ENCODE measurements at places on chromosomes 13 and 19.

DNA sequence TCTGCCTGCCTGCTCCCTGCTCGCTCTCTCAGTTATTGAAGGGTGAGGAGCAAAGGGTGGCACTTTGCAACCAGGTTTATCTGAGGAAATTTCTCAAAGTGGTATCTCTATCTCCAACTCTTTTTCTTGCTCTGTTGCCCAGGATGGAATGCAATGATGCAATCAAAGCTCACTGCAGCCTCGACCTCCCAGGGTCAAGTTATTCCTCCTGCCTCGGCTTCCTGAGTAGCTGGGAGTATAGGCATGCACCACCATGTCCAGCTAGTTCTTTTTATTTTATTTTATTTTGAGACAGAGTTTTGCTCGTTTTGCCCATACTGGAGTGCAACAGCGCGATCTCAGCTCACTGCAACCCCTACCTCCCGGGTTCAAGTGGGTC lies 4.9 kb downstream of the ACTMAP start:
- no peak for DNase-seq

- DNase-seq = no peak
These were observed 2.1 kb upstream of the PTBP1 start for GRCh38 chr19:795073-795611.

- no peak for DNase-seq
These were observed 29.4 kb downstream of the CCNE1 start for GRCh38 chr19:29841209-29841558.

DNA sequence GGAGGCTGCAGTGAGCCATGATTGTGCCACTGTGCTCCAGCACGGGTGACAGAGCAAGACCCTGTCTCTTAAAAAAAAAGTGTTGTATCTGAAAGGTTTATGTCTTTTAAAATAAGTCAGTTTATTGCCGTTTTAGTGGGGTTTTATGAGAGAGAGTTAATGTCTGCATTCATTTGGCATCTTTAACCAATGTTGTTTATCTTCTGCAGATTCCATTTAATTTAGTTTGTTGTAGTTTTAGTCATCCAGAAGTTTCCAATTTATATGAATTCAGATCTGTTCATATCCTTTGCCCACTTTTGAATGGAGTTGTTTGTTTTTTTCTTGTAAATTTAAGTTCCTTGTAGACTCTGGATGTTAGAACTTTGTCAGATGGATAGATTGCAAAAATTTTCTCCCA lies 36.7 kb upstream of the LPAR6 start:
- DNase-seq = no peak

- no peak for DNase-seq
These were observed 79.4 kb downstream of the MBNL2 start for GRCh38 chr13:97301382-97302095.

DNA sequence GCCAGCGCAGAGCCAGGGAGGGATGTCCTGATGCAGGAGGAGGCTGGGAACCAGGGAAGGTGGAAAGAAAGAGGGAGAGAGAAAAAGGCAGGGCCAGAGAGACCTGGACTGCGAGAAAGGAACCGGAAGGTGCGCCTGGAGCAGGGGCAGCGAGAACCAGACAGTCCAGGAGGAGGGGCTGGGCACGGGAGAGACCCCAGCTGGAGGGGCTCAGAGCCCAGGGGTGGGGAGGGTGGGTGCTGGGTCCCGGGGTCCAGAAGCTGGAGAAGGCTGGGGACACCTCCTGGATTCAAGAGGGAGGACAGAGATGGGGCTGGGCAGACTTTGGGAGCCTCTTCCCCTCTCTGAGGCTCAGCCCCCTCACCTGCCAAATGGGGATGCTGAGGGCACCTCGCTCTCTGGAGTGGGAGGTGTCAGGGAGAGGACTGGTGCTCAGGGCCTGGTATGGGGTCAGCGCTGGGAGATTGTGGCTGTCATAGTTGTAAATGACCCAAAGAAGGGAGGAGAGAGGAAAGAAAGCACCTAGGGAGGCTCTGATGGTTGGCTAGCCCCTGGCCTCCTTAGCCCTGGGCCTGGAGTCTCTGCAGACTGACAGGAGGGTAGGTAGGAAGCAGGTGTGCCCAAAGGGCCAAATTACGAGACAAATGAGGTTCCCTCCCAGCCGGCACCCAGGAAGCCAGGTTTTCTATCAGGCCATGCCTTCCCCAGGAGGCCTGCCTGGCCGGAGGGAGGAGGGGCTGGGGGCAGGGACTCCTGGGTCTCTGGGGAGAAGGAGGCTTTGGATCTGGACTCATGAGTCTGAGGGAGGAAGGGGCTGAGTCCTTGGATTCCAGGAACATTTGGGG lies 1.3 kb upstream of the SPACA6 start:
- peak; percentile 10 for DNase-seq

- no peak for DNase-seq
These were observed 16.6 kb downstream of the SIGLEC8 start for GRCh38 chr19:51441410-51442390.
